ENCODE measurements at places on chromosomes 1 and 21.

GRCh38 chr1:5287178-5288150, 633.1 kb downstream of the AJAP1 start:
- DNase-seq = no peak

DNA sequence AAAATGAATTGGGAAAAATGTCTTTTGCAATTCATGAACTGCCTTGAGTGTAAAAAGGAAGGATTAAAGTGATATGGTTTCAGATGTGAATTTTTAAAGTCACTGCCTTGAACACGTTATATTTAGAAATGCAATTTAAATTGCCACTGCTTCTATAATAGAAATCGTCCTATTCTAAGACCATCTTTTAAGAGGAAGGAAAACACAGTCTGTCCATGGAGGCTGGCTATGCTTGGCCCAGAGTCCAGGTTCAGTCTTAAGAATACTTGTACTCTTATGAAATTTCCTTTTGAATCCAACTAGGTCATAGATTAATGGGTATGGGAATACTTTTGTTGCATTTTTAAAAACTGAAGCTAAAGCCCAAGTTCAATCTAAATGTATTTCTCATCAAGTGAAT, 86.0 kb downstream of the PCNX2 start:
- no peak for DNase-seq

- no peak for DNase-seq
These were observed 15.2 kb upstream of the PDIK1L start for GRCh38 chr1:26096471-26096870.

DNA sequence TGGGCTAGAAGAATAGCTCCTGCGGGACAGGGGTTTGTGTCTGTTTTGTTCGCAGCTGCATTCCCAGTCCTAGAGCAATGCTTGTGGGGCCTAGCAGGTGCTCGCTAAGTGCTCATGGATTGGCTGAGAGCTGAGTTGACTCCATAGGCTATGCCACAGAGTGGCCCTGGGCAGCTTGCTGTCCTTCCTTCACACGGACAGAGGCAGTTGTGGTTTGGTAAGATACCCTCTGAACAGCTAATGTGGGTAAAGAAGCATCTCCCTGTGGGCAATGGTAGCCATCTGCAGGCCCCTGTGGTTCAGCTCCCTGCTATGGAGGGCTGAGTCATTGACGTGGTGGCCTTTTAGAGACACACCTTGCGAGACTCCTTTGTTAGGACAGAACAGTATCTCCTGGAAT, 23.5 kb upstream of the LBR start:
- DNase-seq = no peak

GRCh38 chr1:203088441-203088840, 2.6 kb upstream of the MYOG start:
- peak; percentile 30 for DNase-seq

DNA sequence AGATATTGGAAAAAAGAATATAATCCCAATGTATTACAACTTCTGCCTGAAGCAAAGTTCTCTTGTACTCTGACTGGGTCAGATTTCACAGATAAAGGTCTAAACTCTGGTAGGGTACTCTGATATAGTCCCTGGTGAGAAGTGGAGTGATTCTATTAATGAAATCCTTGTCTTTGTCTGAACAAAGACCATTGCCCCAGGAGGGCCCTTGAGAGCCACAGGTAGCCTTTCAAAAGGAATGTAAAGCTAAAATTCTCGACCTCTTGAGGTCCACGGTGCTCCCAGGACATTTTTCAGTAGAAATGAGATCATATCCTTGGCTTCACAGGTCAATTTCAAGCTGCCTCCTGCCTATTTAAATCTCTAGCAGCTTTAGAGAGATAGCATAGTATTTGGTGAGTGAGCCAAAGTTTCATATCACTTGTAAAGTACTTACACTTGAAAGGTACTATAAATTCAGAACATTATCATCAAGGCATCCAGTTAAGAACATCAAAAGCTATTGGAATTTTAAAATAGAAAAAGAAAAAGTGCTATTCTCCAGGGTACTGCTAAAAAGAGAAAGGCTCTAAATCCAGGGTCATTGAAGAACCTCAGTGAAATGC, 10.1 kb downstream of the TNNI3K start:
- no peak for DNase-seq

DNA sequence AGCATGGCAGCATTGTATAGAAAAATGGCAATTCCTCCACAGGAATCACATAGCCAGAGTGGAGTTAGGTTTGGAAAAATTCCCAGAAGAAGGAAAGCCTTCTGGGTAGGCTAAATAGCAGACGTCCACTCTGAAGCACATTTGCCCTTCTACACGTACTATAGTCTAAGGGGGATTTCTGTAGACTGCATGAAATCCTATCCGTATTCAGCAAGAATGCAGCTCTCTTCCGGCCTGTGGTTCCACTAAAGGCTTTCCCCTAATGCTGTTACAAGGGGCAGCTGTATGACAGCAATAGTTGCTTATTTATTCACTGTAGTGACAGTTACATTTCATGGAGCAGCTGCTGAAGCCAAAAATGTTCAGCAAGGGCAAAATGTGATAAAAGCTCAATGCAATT, 263.6 kb downstream of the RWDD3 start:
- DNase-seq = no peak

DNA sequence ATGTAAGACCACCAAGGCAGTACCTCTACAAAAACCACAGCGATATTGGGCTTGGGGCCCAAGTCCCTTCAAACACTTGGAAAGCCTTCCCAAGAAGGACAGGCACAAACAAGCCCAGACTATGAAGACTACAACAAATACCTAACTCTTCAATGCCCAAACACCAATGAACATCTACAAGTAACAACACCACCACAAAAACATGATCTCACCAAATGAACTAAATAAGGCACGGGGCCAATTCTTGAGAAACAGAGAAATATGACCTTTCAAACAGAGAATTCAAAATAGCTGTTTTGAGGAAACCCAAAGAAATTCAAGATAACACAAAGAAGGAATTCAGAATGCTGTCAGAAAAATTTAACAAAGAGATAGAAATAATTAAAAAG, 86.8 kb downstream of the COL24A1 start:
- no peak for DNase-seq

GRCh38 chr1:175679981-175680652, 63.3 kb downstream of the TNR start:
- no peak for DNase-seq

- DNase-seq = peak; percentile 47
These were observed 3.9 kb upstream of the KCNA2 start for GRCh38 chr1:110610084-110610483.

- peak; percentile 77 for DNase-seq
These were observed 59.3 kb downstream of the H3-3A start for GRCh38 chr1:226121587-226122400.

- no peak for DNase-seq
These were observed 121.1 kb downstream of the FOXD2 start for GRCh38 chr1:47558601-47559593.

DNA sequence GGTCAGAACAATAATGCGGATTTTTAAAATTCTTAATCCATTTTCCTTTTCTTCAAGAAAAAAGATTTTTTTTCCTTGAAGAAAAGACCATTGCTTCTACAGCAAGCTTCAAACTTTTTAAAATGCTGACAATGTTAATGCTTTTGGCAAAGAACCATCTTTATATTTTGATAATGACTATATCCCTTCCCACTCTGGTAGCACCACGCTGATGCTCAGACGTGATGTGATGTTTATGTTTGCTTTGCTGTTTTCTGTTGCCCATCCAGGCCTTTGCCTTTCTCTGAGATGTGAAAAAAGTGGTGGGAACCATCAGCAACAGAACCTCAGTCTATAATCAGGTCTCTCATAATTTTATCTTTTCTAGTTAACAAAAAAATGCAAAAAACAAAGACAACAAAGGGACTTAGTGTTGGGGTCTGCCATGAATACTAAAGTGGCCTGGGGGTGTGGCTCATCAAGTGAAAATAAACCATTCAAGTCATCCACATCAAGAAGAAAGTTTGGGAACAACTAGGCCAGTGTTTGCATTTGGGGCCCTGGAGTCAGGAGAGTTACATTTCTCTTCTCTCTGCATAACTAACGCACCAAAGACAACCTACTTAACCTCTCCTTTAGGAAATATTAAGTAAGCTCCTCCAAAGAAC, 244.6 kb upstream of the DMRTA2 start:
- no peak for DNase-seq

GRCh38 chr1:32274646-32275340, 17.1 kb upstream of the HDAC1 start:
- no peak for DNase-seq

GRCh38 chr1:181296180-181296579, 187.1 kb upstream of the CACNA1E start:
- no peak for DNase-seq

- no peak for DNase-seq
These were observed 23.2 kb upstream of the CNIH3 start for GRCh38 chr1:224592636-224593582.

GRCh38 chr21:20728691-20729090, 269.5 kb upstream of the NCAM2 start:
- DNase-seq = no peak

DNA sequence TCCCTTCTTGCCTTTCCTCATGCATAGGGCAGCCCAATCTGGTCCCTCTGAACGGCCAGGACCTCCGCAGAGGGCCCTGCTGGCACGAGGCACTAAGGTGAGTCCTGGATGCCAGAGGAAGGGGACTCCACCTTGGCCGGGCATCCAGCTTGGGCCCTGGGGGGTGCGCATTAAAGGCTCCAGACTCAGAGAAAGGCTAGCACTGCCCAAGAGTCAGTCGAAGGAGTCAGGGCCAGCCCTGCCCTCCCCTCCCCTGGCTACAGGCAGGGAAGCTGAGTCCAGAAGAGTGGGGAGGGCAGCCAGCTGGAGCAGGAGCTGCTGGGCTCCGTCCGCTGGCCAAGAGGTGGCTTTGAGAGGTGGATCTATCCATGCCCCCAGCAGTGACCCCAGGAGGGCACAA, 2.8 kb upstream of the EFNA4 start:
- no peak for DNase-seq

DNA sequence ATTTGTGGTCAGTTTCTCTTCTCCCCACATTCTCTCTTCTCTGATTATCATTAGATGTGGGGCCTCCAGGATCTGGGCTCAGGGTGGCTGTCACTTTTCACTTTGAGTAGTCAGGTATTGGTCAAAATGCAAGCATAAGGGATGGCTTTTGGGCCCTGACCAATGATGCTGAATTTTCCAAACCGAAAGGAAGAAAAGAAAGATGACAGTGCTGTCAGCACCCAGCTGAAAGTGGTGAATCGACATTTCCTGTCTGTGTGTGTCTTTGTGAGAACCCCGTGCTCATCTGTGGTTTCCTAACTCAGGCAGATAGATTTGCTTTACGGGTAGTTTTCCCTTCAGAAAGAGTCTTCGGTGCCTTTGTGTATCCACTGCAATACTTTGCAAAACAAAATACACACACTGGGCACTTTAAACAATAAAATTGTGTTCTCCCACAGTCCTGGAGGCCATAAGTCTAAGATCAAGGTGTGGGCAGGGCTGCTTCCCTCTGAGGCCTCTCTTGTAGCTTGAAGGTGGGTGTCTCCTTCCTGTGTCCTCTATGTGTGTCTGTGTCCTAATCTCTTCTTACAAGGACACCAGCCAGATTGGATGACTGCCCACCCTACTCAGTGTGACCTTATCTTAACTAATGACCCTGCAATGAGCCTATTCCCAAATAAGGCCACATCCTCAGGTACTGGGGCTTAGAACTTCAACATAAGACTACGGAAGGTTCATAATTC, 274.8 kb upstream of the AJAP1 start:
- peak; percentile 41 for DNase-seq

- DNase-seq = no peak
These were observed 154.2 kb downstream of the CNIH3 start for GRCh38 chr1:224770336-224770693.

GRCh38 chr21:31176080-31176551, 137.8 kb upstream of the KRTAP19-8 start:
- DNase-seq = no peak

DNA sequence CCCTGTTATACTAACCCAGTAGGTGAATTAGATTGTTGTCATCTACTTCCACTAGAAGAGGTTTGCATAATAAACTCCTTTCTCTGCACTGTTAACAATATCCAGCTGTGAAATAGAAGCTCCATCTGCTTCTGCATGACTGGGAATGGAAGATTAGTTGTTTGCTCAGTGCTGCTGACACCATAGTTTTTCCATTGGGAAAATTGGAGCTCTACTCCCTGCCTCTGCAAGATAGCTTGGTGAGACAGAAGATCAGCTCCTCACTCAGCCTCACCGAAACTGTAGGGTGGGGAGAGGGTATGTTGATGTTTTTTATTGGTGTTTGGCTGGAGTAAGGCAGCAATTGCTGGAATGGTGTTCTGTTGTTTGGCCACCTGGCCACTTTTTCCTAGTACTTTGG, 331.6 kb upstream of the ADAMTS5 start:
- no peak for DNase-seq

DNA sequence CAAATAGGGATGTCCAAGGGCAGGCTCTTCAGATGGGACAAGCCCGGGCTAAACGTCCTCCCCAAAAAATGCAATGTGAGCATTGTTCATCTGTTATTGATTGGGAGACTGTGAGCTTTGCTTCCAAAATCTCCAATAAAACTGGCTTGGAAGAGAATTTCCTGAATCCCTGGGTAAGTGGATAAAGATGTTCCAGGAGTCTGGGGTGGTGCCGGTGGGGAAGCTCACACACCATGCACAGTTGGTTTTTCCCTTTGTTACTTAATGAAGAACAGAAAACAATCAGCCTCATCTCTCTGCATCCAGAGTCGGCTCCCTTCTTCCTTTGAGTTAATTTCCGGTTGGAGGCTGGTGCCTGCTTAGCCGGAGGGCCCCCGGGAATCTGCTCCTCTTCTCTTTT, 72.1 kb upstream of the ZBTB40 start:
- DNase-seq = no peak

- DNase-seq = no peak
These were observed 157.5 kb upstream of the FGGY start for GRCh38 chr1:59139396-59139795.

DNA sequence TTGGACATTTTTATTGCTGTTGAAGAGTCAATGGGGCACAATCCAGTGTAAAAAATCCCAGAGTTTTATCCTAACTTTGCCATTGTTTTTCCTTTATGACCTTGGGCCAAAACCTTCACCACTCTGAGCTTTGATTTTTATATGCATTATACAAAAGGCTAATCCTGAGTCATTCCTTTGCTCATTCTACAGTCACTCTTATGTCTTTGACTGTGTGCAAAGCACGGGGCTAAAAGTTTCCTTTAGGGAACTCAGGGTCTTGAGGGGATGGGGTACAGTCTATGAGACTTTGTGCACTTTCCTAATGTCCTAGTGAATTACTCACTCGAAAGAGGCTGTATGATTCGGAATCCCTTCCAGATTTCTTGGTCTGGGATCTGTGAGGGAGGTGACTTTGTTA, 543.2 kb upstream of the CAMK1G start:
- DNase-seq = no peak

DNA sequence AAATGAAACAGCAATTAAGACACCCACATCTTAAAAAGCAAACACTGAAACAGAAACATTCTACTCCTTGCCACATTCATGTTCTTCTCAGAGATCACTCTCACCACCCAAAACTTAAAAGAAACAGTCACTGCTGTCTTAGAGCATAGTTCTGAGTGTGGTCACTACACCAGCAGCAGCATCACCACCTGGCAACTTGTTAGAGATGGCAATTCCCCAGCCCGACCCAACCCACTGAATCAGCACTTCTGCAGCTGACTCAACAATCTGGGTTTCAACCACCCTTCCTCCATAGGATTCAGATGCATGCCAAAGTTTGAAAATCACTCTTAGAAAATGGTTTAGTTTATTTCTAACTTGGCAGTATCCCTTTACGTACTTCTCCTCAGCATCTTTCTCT, 126.1 kb downstream of the CDC42BPA start:
- DNase-seq = peak; percentile 53

GRCh38 chr1:198967566-198967965, 328.7 kb downstream of the PTPRC start:
- DNase-seq = no peak

GRCh38 chr1:205319081-205320018, 2.2 kb downstream of the NUAK2 start:
- DNase-seq = peak; percentile 49

- peak; percentile 44 for DNase-seq
These were observed 5.6 kb upstream of the AKR1A1 start for GRCh38 chr1:45545019-45545493.

Data from activated CD8-positive, alpha-beta memory T cell treated with anti-CD3 and anti-CD28 coated beads, Interleukin-2, amount 10 ng/mL, durations not matched to agents 7 days and 5 days (primary cell).